Sigmoid colon (tissue), 7 donors: ENCODE measurements at places on chromosomes 4 and X. TPM values are rescaled to one million over a fixed set of nuclear protein-coding genes. Genes with fewer than 3 reads are reported as not detected.

GRCh38 chr4:11436084-11436483 lies 7.4 kb upstream of the HS3ST1 start:
- no peaks in the 10 kb centered on the region for H3K4me1 ChIP-seq
- no peak for DNase-seq
- H3K4me3 ChIP-seq, result no peak overlapping the region
- H3K27me3 ChIP-seq, result no peaks in the 10 kb centered on the region
- no peak overlapping the region for H3K27ac ChIP-seq
- H3K36me3 ChIP-seq, result no peaks in the 10 kb centered on the region

FABP2 gene
- total RNA-seq, result not detected

DNA sequence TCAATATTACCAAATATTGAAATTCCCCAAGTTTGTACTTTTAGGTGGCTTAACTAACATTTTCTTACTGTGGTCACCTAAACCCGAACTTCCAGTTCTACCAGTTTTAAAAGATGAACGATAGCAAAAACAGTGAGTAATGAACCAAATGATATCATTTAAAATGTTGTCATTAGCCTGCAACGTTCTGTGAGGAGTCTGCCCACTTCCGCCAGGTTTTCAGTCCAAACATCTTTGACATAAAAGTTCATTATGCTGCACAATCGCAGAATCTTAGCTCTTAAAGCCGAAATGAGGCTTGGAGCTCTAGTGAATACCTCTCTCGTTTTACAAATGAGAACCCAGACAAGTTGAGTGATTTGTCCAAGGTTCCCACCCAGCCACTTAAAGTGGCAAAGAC lies 762 bp downstream of the PIGA start:
- H3K4me3 ChIP-seq, result peak overlapping the region; percentile 76
- no peak for DNase-seq
- H3K27me3 ChIP-seq, result no peaks in the 10 kb centered on the region

CENPI gene
- total RNA-seq, result 1.6 TPM

STK26 gene
- 11.3 TPM for total RNA-seq

DMP1 gene
- total RNA-seq, result not detected

KIAA1210 gene
- not detected for total RNA-seq

CLNK gene
- total RNA-seq, result not detected

DNA sequence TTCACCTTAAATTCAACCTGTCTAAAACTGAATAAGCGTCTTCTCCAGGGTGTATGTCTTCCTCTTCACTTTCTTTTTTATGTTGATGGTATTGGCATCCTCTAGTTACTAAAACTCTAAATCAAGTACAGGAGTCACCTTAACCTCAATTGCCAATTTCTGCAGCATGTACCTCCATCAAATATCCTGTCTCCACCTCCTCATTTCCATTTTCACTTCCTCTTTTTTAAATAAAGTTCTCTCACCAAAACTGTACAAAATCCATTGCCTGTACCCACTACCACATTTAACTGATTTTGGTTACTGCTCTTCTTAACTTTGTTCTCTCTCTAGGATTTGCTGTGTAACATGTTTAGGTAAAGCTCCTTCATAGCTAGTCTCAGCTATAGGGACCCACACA lies 9.2 kb upstream of the NPFFR2 start:
- DNase-seq, result no peak
- no peaks in the 10 kb centered on the region for H3K27me3 ChIP-seq

- peaks cover 14% of the 10 kb centered on the region for H3K4me1 ChIP-seq
- DNase-seq, result no peak
- no peak overlapping the region for H3K4me3 ChIP-seq
Measured at GRCh38 chr4:74543983-74544382, 99.0 kb downstream of the AREG start.

- no peak overlapping the region for H3K4me3 ChIP-seq
- H3K4me1 ChIP-seq, result peaks cover 45% of the 10 kb centered on the region
- peak overlapping the region; percentile 81 for H3K27ac ChIP-seq
- H3K36me3 ChIP-seq, result no peaks in the 10 kb centered on the region
- DNase-seq, result peak; percentile 59
Measured at GRCh38 chr4:139736274-139736660, 70.6 kb downstream of the MGST2 start.

GRCh38 chrX:132171478-132171877 lies 43.7 kb upstream of the FRMD7 start:
- no peaks in the 10 kb centered on the region for H3K27me3 ChIP-seq
- H3K36me3 ChIP-seq, result no peaks in the 10 kb centered on the region
- no peak overlapping the region for H3K4me3 ChIP-seq
- no peak for DNase-seq
- no peaks in the 10 kb centered on the region for H3K4me1 ChIP-seq

DNA sequence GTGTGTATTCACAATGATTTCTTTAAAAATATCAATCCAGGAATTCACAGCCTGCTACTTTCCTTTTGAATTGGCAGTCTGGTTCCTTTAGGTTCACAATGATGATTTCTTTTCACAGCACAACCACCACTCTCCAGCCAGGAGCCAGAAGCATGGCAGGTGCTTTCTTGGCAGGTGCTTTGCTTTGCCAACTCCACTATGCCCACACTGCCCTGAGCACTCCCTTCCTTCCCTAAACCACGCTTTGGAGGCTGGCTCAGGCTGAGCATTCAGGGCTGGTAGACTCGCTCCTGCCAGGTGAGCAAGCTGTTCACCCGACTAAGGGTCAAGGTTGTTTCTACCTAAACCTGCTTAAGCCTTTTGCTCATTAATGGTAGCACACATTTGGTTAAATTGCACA lies 184.5 kb downstream of the SH3KBP1 start:
- no peak overlapping the region for H3K4me3 ChIP-seq
- H3K4me1 ChIP-seq, result no peaks in the 10 kb centered on the region
- no peak for DNase-seq
- H3K27ac ChIP-seq, result no peak overlapping the region

BMX gene
- 3.0 TPM for total RNA-seq

- no peak overlapping the region for H3K27ac ChIP-seq
- H3K36me3 ChIP-seq, result no peaks in the 10 kb centered on the region
- no peaks in the 10 kb centered on the region for H3K27me3 ChIP-seq
- peaks cover 18% of the 10 kb centered on the region for H3K4me1 ChIP-seq
Measured at GRCh38 chr4:138875891-138876608, 139.5 kb upstream of the NOCT start.

GRCh38 chr4:98374643-98375042 lies 113.5 kb downstream of the RAP1GDS1 start:
- no peaks in the 10 kb centered on the region for H3K36me3 ChIP-seq
- no peak for DNase-seq

CSAG3 gene
- not detected for total RNA-seq

DNA sequence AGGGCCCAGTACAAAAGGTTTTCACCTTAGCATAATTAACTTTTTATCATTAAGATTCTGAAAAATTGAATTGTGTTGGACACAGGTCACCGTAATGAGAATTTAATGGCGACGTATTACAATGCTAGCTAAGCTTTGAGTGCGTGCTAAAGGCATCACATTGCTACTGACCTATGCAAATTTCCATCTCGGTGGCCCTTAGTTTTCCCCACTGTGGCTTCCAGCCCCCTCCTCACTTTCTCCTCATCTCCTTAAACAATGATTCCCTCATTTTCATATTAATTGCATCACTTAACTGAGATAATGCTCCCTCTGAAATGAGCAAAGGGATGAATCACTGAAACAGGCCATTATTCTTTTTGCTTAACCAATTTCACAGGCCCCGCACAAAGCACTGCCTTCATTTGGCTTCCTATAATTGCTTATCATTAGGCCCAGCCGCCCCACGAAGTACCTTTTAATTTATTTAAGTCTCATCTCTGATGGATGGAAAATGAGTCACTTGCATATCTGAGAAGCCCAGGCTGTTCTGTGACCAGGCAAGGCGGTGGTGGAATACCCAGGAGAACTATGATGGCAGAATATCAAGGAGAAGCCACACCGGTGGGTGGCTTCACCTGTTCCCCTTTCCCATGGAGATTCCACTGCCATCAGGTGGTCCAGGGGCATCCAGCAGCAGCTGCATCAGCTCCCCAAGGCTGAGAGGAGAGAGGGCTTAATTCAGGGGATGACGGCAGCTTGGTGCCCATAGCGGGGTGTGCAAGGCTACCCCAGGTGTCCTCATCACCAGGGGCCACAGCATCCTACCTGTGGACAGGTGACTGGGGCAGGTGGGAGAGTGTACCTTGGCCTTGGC lies 223.8 kb upstream of the BOD1L1 start:
- DNase-seq, result no peak
- no peaks in the 10 kb centered on the region for H3K27me3 ChIP-seq
- H3K4me1 ChIP-seq, result no peaks in the 10 kb centered on the region
- H3K4me3 ChIP-seq, result no peak overlapping the region
- no peak overlapping the region for H3K27ac ChIP-seq

KCND1 gene
- 1.2 TPM for total RNA-seq

GRCh38 chr4:85778632-85779131 lies 303.7 kb downstream of the ARHGAP24 start:
- H3K4me1 ChIP-seq, result peaks cover 6% of the 10 kb centered on the region
- no peaks in the 10 kb centered on the region for H3K27me3 ChIP-seq
- DNase-seq, result no peak
- no peaks in the 10 kb centered on the region for H3K36me3 ChIP-seq

- DNase-seq, result no peak
- H3K36me3 ChIP-seq, result peaks cover 4% of the 10 kb centered on the region
- no peaks in the 10 kb centered on the region for H3K4me1 ChIP-seq
- no peak overlapping the region for H3K4me3 ChIP-seq
Measured at GRCh38 chr4:3508542-3508941, 23.7 kb downstream of the LRPAP1 start.

IL3RA gene
- 8.3 TPM for total RNA-seq

GRCh38 chrX:41670112-41670511 lies 18.7 kb upstream of the GPR34 start:
- H3K36me3 ChIP-seq, result no peaks in the 10 kb centered on the region
- H3K4me1 ChIP-seq, result no peaks in the 10 kb centered on the region
- no peak overlapping the region for H3K27ac ChIP-seq

MCF2 gene
- 0.14 TPM for total RNA-seq

TMSB15A gene
- 3.6 TPM for total RNA-seq

GRCh38 chr4:4947721-4948120 lies 71.5 kb downstream of the CYTL1 start:
- no peaks in the 10 kb centered on the region for H3K27me3 ChIP-seq
- H3K4me3 ChIP-seq, result no peak overlapping the region
- H3K27ac ChIP-seq, result no peak overlapping the region
- DNase-seq, result no peak

CLCN4 gene
- 0.66 TPM for total RNA-seq

CYBB gene
- 25.0 TPM for total RNA-seq

- no peak for DNase-seq
- H3K4me3 ChIP-seq, result no peak overlapping the region
- no peak overlapping the region for H3K27ac ChIP-seq
- no peaks in the 10 kb centered on the region for H3K36me3 ChIP-seq
Measured at GRCh38 chr4:15888515-15888914, 50.0 kb downstream of the FGFBP1 start.
